ENCODE measurements at places on chromosomes 12 and 14.

- no peak for DNase-seq
These were observed 54.7 kb downstream of the PRIMA1 start for GRCh38 chr14:93733631-93734030.

GRCh38 chr12:121578230-121579189, 2.3 kb downstream of the KDM2B start:
- DNase-seq = no peak

GRCh38 chr12:52060498-52061177, 9.1 kb upstream of the ATG101 start:
- no peak for DNase-seq

DNA sequence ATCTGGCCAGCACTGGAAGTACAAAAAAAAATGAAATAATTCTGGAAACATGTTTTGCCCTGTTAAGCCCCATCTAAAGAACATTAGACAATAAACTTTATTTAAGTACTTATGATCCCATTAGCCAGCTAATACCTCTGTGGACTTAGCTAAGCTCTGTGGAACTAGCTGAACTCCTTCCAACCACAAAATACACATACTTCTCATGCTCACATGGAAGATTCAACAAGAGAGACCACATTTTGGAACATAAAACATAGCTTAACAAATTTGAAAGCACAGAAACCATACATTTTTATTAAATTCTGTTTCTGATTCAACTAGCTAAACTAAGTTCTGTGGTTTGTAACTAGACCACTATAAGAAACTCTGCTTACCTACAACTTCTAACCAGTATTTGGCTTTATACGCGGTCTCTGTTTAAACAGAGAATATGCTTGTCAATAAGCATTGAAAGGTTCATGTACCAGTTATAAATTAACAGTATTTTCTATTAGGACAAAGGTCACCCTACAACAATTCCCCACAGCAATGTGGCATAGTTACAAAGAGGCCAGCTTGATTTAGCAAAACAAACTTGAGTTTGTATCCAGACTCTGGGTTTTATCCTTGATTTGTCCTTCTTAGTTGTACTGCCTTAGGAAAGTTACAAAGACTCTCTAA, 300.1 kb downstream of the C12orf50 start:
- no peak for DNase-seq

- DNase-seq = no peak
These were observed 482.5 kb downstream of the FLRT2 start for GRCh38 chr14:86012461-86012860.

GRCh38 chr12:121712461-121713256, at the start of gene TMEM120B:
Gene TMEM120B (plus strand): TSS chr12:121712752. CDS start chr12:121712896, 144 bp downstream.
- DNase-seq = peak; percentile 84

DNA sequence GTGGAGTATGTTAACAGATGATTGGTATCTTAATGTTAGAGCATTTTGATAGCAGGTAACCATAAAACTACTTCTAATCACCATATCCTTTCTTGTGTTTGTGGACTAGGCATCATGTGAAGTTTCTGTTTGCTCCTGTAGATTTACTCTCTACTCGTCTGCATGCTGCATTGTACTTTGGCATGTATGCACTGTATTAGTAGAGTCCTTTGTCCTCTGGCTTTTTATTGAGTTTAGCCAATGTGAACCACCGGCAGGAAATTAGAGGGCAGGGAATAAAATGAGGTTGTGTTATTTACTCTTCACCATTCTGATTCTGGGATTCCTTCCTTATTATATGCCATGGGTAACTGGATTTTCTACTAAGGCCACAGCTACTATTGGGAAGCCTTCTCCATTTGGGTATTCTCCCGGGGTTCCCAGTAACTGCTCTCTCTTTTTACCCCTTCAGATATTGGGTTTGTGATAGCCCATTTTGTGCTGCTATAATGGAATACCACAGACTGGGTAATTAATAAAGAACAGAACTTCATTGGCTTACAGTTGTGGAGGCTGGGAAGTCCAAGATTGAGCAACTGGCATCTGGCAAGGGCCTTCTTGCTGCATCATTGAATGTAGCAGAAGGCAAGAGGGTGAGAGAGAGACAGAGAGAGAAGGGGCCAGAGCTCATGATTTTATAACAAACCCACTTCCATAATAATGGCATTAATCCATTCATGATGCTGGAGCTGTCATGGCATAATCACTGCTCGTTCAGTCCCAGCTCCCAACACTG, 22.4 kb downstream of the FAM177A1 start:
- DNase-seq = no peak

GRCh38 chr14:24892497-24893051, 157.4 kb downstream of the STXBP6 start:
- no peak for DNase-seq

DNA sequence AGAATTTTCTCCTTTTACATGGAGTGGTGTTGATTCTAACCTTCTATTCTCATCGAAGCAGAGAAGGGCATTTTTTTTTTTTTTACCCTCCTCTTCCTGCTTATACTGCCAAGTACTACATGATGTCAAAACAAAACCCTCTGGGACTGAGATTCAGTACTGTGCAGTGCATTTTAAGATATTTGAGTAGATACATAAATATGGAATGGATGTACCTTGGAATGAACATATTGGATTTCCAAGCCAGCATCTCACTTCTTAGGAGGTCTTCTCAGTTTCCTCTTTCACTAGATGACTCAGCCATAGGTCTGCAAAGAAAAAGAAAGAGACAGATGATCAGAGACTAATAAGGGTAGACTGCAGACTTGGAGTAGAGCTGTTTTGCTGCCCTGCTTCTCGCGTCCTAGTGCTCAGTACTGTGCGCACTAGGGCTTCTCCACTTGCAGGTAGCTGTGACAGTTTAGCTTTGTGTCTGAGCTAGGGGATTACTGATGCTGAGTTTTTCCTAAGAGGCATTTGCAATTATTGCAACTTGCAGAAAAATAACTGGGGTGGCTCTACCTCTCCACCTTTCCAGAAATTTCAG, 20.4 kb downstream of the TPH2 start:
- no peak for DNase-seq

Data from stimulated activated CD4-positive, alpha-beta T cell treated with anti-CD3 and anti-CD28 coated beads, TNF-alpha, amount 100 ng/mL, for 1 hour (primary cell).